Bronchial epithelial cell (primary cell): ENCODE measurements at places on chromosomes 12 and 14. TPM values are rescaled to one million over a fixed set of nuclear protein-coding genes. Genes with fewer than 3 reads are reported as not detected.

GRCh38 chr14:58533446-58533845, 104.3 kb upstream of the DACT1 start:
- no peak for DNase-seq

DNA sequence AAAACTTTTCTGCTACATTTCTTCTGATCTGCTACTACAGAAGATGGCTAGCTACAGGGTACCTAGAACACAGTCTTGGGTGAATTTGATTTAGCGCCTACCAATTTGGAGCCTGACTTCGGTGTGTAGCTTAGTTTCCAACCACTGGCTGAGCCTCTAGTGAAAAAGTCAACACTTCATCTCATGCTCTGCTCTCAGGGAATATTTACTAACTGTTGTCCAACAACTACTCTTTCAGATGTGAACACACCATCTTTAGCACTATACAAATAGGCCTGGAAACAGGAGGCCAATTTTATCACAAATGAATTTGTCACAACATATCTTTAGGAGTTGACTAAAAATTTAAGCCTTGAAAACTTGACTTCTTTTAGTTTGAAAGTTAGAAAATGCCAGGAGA, 167.9 kb downstream of the NELL2 start:
- DNase-seq: no peak

GRCh38 chr14:91232603-91233002, 11.9 kb downstream of the GPR68 start:
- DNase-seq: no peak

DNA sequence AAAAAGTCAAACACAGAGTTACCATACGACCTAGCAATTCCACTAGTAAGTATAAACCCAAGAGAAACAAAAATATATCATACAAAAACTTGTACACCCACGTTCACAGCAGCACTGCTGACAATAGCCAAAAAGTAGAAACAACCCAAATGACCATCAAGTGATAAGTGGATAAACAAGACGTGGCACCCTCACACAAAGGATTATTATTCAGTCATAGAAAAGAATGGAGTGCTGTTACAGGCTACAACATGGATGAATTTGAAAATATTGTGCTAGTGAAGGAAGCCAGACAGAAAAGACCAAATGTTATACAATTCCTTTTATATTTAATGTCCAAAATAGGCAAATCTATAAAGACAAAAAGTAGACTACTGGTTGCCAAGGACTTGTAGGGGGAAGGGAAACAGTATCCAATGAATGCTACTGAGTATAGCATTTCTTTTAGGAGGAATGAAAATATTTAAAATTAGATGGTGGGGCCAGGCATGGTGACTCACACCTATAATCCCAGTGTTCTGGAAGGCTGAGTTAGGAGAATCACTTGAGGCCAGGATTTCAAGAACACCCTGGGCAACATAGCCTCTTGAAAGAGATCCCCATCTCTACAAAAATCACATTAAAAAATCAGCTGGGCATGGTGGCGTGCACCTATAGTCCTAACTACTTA, 41.9 kb downstream of the SPTLC2 start:
- no peak for DNase-seq

GRCh38 chr14:63205866-63206265, 1.6 kb downstream of the RHOJ start:
- no peak for DNase-seq

- no peak for DNase-seq
These were observed 2.3 kb downstream of the LTBP2 start for GRCh38 chr14:74609721-74610120.

GRCh38 chr12:132521712-132522292, 31.9 kb downstream of the FBRSL1 start:
- no peak for DNase-seq

The MIPOL1 gene
- 11.1 and 16.6 TPM in 2 replicates for total RNA-seq

The ACTR6 gene
- total RNA-seq: 13.7 and 14.3 TPM in 2 replicates
